Kidney (tissue), 22 donors: ENCODE measurements at places on chromosomes 6 and 20. TPM values are rescaled to one million over a fixed set of nuclear protein-coding genes. Genes with fewer than 3 reads are reported as not detected.

Gene PKHD1
- total RNA-seq: 77.5 TPM

Gene LY6G6C
- total RNA-seq: not detected

Gene HSPA1L
- total RNA-seq: 1.7 TPM

Gene PCMT1
- total RNA-seq: 62.8 TPM
